Bronchial epithelial cell (primary cell): ENCODE measurements at places on chromosomes 13 and 19. TPM values are rescaled to one million over a fixed set of nuclear protein-coding genes. Genes with fewer than 3 reads are reported as not detected.

- no peak for DNase-seq
These were observed 535.8 kb upstream of the SGCG start for GRCh38 chr13:22644941-22645340.

DNA sequence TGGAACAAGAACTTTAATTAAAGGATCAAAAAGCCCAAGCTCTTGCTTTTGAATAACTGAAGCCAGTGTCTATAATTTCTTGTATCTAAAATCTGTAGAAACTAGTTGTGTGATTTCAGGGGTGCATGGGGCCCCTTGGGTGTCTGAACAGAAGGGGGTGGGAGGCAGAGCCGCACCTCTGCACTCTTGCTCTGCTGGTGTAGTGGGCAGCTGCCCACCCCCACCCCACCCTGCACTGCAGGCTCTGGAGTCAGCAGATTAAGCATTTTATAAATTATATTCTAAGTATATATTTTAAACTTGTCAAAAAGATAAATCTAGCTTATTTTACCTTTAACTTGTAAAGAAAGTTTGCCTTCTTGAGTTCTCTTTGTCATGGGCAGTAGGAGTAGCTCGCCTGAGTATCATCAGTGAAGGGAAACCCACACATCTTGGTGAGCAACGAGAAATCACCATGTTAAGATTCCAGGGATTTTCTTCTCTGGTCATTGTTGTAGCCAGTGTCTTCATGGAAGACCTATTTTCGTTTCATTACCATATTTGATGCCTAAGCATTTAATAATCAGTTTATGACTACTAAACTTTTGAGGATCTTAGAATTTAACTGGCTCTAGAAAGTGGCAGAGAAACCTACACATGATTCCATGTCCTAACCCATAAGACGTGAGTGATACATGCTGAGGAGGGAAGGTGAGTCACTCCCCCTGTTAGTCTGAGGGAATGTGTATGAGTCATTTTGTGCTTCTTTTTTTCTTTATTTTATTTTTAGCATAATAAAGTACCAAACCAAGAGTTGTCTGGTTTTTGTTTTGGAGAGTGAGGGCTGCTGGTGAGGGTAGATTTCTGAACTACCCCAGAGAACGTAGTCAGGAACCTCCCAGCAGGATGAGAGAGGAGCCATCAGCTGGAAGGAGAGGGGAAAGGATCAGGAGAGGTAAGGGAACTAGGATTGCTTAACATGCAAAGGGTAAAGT, 7.7 kb downstream of the UBE2L5 start:
- peak; percentile 94 for DNase-seq

DNA sequence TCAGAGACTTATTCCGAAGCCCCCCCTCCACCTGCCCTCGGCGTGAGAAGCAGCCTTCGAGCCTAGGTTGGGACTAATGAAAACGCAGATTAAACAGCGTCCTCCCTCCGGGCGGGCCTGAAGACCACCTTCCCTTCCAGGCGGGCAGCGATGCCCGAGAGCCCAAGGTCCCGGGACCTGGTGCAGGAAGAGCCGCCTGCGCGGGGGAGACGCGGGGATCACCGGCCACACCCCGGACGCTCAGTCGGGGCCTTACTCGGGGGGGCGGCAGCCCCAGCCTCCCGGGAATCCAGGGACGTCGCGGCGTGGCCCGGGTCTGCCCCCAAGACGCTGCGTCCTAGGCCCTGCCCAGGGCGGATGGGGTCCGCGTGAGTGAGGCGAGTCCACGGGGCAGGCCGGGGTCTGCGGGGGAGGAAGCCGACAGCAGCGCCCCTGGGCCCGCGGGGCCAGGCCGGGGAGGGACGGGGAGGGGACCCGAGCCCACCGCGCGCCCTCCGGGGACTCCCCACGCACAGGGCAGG, 33.3 kb upstream of the SPACA7 start:
- DNase-seq: no peak

GRCh38 chr13:98751861-98752466, 508 bp downstream of the SLC15A1 start:
- DNase-seq: peak; percentile 25

DNA sequence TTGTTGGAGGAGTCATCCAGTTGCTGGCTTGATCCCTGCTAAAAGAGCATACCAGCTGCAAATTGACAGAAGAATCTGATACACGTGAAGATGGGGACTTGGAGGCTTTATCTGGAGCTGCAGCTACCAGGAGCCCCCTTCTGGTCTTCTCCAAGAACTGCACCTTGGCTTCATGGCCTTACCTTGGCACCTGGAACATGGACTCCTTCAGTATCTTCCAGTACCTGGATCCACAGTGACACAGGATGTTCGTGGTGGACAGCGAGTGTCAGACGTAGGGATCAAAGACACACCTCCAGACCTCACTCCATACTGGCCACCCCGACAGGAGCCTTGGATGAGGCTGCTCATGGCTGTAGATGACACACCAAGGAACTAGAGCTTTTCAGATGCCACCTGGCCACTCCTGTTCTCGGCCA, 9.9 kb upstream of the ACSBG2 start:
- peak; percentile 77 for DNase-seq

DNA sequence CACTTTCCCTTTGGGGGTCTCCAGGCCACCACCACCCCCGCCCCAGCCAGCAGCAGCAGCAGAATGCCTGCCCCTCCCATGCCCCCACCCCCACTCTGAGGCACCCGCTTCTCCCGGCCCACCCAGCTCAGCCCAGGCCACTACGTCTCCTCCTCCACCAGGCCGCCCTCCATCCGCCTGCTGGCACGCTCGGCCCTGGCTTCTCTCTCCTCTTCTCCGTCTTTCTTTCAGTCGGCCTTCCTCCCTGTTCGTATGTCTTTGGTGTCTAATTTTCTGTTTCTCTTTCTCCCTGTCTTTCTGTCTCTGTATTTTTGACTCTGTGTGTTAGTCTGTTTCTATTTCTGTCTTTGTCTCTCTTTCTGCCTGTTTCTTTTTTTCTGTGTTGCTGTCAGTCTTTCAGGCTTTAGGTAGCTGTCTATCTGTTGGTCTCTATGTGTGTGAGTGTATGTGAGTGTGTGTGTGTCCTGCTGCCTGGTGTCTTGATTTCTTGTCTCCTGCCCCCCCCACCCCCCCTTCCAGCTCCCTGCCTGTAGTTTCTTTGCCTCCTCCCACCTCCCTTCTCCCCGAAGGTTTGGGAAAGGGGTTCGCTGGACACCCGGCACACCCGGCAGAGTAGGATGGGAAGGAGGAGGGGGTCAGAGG, at the start of gene LGI4:
Gene LGI4, minus strand, starts transcription at position 459 of the 642 bp plus-strand sequence. Its CDS starts 379 bp downstream, at position 80.
- DNase-seq: no peak

GRCh38 chr13:109704771-109705635, 81.4 kb downstream of the IRS2 start:
- peak; percentile 81 for DNase-seq

DNA sequence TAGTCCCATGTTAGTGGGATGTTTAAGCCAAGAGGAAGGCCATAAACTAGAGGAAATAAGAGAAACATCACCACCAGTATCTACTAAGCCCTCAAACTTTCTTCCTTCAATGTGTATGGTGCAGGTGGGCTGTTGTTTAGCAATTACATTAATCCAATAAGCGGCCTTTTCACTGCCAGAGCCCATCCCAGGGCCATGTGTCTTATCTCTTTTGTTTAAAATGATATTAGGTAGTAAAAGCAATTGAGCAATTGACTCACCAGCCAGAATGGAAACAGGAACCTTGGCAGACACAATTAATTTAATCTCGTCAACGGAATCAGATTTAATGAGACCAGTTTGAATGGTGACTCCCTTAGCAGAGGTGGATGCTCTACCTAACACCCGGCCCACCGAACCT, 1503.5 kb downstream of the UQCRFS1 start:
- DNase-seq: no peak

DNA sequence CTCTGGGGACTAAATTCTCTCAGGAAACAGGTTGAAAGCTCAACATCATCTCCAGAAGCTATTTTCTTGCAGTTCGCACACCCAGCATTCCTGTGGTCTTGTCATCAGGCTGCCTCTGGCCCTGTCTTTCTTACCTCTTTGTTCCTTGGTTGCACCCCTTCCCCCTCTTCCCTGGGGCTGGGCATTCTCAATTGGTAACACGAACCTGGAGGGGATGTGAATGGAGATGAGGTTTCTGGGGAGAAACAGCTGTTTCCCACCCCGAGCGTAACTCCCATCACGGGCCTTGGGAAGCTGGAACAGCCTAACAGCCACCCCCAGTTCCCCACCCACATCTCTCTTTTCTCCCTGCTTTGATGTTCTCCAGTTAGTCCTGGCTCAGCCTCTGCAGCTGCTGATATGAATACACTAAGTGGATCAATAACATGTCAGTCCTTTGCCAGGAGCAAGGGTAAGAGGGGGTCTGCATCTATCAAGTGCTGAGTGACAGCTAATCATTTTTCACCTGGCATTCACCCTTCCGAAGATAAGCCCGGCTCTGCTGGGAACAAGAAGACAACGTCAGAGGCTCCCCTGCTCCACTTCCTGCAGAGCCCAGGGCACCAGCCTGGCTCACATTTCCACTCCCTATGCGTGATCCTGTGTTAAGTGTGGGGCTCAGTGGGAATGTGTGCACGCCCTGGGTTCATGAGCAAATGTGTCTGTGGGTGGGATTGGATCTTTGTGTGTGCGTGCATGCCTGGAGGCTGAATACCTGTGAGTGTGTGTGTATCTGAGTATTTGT, 74.0 kb upstream of the KCTD15 start:
- DNase-seq: no peak

GRCh38 chr13:24713022-24713421, 32.8 kb downstream of the ATP12A start:
- no peak for DNase-seq

- no peak for DNase-seq
These were observed 7.2 kb downstream of the GPX4 start for GRCh38 chr19:1110809-1111640.

DNA sequence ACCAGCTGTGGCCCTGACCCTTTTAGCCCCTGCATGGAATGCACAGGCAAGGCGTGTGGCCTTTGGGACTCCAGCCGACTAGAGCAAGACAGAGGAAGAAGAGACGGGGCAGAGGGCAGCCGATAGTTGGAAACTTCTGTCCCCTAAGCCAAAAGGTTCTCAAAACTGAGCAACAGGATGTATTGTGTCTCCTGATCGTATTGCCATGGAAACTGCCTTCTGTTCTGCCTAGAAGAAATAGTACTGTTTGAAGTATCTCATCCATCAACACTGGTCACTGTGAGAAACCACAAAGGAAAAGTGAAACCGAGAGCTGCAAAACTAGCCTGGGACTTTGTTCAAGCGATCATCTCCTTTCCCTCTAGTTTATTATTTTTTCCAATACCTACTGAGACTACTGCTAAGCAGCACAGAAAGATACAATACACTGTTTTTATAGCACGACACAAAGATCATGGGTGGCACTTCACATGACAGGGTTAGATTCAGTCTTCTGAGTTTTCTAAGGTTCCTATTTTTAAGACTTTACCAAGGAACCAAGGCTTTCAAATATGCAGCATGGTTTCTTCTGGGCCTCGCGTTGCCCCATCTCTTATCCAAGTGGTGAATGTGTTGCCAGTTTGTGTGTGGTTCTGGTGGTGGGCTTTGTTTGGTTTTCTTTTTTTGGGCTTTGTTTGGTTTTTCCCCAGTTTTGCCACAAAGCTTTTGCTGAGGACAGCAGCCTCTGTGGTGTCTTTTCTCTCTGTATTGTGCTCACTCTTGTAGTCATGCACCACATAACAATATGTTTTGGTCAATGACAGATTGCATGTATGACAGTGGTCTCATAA, 49.3 kb upstream of the GPR183 start:
- DNase-seq: peak; percentile 6

DNA sequence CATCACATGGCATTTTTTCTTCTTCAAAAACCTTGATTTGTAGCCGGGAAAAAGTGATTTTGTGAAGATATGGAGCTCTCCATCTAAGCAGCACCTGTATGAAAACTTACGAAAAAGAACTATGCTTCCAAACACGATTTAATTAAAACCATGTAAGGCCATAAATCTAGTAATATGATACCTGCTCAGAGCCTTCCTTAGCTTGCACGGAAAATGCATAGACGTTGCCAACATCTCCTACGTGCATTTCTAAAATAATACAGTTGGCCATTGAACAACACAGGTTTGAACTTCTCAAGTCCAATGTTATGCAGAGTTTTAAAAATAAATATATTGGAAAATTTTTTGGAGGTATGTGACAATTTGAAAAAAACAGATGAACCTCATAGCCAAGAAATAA, 59.1 kb upstream of the RNF113B start:
- no peak for DNase-seq

GRCh38 chr19:50178859-50179537, 15.9 kb upstream of the IZUMO2 start:
- DNase-seq: no peak

GRCh38 chr13:73851104-73851503, 283.1 kb downstream of the KLF12 start:
- no peak for DNase-seq

- no peak for DNase-seq
These were observed 27.5 kb upstream of the KL start for GRCh38 chr13:32988608-32989289.

GRCh38 chr19:2385053-2385721, 25.1 kb downstream of the TMPRSS9 start:
- peak; percentile 75 for DNase-seq

DNA sequence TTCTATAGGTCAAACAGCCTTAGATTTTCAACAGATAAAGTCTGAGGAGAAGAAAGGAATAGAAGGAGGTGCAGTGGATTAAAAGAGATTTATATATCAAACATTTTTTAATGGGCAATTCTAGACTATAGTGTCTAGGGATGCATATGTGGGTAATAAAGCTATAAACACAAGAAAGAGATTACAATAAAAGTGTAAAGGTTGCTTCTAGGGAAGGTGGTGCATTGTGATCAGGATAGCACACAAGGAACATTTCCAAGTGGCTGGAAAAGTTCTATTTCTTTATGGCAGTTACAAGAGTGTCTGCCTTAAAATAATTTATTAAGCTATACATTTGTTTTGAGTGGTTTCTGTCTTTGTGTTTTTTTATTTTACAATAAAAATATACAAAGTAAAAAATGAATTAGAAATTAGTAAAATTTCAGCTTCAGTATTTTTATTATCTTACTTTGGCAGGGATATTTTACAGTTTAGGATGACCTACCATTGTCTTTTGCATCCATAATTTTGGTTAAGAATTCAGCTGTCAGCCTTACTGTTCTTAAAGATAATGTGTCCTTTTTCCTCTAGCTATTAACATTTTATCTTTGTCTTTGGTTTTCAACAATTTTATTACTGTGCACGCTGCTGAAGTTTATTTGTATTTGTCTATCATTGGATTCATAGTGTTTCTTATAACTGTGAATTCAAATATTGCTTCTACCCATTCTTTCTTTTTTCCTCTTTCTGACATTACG, 221.8 kb downstream of the LACC1 start:
- no peak for DNase-seq

CEACAM3 gene
- total RNA-seq: 0.26 TPM in 1 of 2 replicates, not detected in the other

POGLUT2 gene
- 4.0 and 6.1 TPM in 2 replicates for total RNA-seq

GPR4 gene
- not detected in 2 replicates for total RNA-seq

PNMA8C gene
- not detected in 2 replicates for total RNA-seq

C5AR2 gene
- total RNA-seq: 0.53 and 0.64 TPM in 2 replicates

SYNE4 gene
- total RNA-seq: 3.4 and 3.6 TPM in 2 replicates

ZNF91 gene
- 7.9 and 12.8 TPM in 2 replicates for total RNA-seq

GMIP gene
- 3.2 and 3.7 TPM in 2 replicates for total RNA-seq

CRB3 gene
- 49.5 and 90.9 TPM in 2 replicates for total RNA-seq

KISS1R gene
- 0.13 TPM in 1 of 2 replicates, not detected in the other for total RNA-seq
